Osteocyte (in vitro differentiated cells): ENCODE measurements at places on chromosomes 16 and 17. TPM values are rescaled to one million over a fixed set of nuclear protein-coding genes. Genes with fewer than 3 reads are reported as not detected.

- no peak overlapping the region for H3K4me3 ChIP-seq
- H3K4me1 ChIP-seq: peaks cover 12% of the 10 kb centered on the region
- no peak overlapping the region for H3K27ac ChIP-seq
- H3K27me3 ChIP-seq: peaks cover 20% of the 10 kb centered on the region
- H3K36me3 ChIP-seq: peaks cover 2% of the 10 kb centered on the region
These were observed 43.3 kb downstream of the ARHGAP27 start for GRCh38 chr17:45389354-45389753.

GRCh38 chr16:87543436-87544191 lies 50.8 kb upstream of the ZCCHC14 start:
- H3K4me3 ChIP-seq: no peak overlapping the region
- no peak overlapping the region for H3K27ac ChIP-seq
- H3K4me1 ChIP-seq: peaks cover 48% of the 10 kb centered on the region
- no peak for DNase-seq

DNA sequence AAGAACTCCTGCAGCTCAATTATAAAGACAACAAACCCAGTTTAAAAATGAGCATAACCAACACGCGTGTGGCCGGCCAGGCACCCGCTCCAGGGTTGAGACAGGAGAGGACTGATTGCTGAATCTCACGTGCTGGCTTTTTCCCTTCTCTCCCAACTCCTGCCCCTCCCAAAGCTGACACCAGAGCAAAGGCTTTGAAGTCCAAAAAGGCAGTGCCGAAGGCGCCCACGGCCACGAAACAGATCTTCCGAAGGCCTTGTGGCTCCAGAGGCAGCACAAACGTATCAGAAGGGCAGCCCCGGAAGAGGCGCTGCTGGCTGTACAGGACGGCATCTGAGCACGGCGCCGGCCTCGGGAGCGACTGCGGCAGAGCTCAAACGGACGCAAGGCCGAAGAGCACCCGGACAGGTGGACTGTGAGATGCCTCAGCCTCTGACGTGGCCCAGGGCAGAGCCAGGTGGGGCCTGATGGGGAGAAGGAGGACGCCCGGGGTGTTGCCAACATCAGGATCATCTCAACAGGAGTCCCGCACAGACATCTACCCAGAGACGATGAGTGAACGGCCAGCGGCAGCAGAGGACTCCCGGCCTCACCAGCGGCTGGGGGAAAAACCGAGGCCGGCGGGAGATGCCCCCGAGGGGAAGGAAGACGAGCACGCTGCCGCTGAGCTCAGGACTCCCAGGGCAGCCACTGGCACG lies 10.5 kb downstream of the CLCN7 start:
- H3K27ac ChIP-seq: no peak overlapping the region
- H3K36me3 ChIP-seq: peaks cover 7% of the 10 kb centered on the region
- H3K4me3 ChIP-seq: no peak overlapping the region
- no peaks in the 10 kb centered on the region for H3K4me1 ChIP-seq
- no peaks in the 10 kb centered on the region for H3K27me3 ChIP-seq

- H3K4me3 ChIP-seq: no peak overlapping the region
- H3K27me3 ChIP-seq: no peaks in the 10 kb centered on the region
- no peak for DNase-seq
- H3K27ac ChIP-seq: no peak overlapping the region
These were observed 18.9 kb downstream of the MSI2 start for GRCh38 chr17:57275071-57275764.

DNA sequence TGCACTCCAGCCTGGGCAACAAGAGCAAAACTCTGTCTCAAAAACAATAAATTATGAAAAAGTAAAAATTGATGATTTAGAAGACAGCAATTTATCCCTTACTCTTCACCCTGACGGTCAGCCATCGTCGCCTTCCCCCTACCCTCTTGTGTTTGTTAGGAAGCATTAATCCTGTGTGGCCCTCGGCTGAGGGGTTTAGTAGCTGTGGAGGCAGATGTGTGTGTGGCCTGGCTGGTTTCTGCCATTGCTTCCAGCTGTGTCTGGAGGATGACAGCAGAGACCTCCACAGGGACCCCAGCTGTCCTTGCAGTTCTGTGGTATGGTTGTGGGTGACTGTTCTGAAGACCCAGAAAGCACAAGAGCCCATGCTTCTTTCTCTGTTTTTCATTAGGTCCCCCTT lies 25.9 kb downstream of the DBNDD1 start:
- peaks cover 44% of the 10 kb centered on the region for H3K36me3 ChIP-seq
- H3K27me3 ChIP-seq: no peaks in the 10 kb centered on the region
- no peak for DNase-seq
- peaks cover 4% of the 10 kb centered on the region for H3K4me1 ChIP-seq
- peak overlapping the region; percentile 96 for H3K27ac ChIP-seq

GRCh38 chr16:86826941-86827340 lies 248.6 kb downstream of the FOXL1 start:
- no peak for DNase-seq
- no peak overlapping the region for H3K27ac ChIP-seq
- H3K4me3 ChIP-seq: no peak overlapping the region
- H3K27me3 ChIP-seq: no peaks in the 10 kb centered on the region
- H3K4me1 ChIP-seq: peaks cover 32% of the 10 kb centered on the region

DNA sequence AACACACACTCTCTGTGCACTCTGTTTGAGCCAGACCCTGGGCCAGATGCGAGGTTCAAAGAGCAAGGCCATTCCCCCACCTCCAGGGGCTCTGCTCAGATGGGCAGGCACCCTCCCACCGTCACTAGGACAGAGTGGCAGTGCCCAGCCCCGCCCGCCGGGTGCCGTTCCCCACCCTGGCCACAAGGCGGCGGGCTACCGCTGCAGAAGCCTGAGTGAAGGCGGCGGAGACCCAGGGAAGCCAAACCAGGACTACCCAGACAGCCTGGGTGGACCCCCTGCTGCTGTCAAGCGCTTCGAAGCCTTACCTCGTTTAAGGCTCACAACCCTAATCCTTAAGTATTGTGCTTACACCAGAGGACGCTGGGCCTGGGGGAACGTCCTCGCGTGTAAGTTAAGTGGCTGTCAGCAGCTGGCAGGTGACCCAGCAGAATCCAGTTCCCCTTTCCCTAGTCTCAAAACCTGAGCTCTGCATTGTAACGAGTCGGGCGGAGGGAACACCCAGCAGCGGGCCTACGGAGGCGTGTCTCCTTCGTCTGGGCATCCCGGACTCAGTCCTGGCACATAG lies 4.5 kb downstream of the ARHGAP27 start:
- H3K4me3 ChIP-seq: peak overlapping the region; percentile 46
- peak; percentile 95 for DNase-seq
- H3K27me3 ChIP-seq: peaks cover 40% of the 10 kb centered on the region
- no peak overlapping the region for H3K27ac ChIP-seq
- H3K4me1 ChIP-seq: peaks cover 33% of the 10 kb centered on the region
- no peaks in the 10 kb centered on the region for H3K36me3 ChIP-seq

DNA sequence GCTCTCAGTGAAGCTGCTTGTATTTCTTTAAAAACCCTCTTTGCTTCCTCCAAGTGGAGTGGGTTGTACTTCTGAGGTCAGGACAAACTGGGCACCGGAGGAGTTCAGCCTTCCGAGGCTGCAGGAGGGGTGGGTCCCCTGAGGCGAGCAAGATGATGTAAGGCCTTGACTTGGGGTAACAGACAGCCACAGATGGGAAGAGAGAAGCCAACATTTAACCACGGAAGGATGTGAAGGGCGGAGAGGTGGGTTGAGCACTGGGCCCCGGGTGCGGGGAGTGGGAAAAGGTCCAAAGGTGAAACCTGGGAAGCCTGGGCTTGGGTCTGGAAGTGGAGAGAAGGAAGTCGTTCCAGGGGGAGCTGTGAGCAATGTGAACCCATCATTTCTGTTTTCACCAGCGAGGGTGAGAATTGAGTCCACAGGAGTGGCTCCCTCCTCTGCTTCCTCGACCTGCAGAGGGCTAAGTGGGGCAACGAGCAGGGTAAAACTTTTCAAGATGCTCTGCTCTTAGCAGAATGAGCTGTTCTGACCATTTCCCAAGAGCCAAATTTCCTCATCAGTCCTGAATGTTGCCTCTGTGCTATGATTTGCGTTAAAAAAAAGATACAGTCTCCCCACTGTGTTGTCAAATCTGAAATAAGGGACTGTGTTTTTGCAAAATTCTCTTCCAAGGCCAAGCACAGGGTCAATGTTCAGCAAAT lies 137.7 kb upstream of the CRHR1 start:
- DNase-seq: no peak
- peaks cover 10% of the 10 kb centered on the region for H3K27me3 ChIP-seq
- H3K36me3 ChIP-seq: no peaks in the 10 kb centered on the region
- no peak overlapping the region for H3K4me3 ChIP-seq

DNA sequence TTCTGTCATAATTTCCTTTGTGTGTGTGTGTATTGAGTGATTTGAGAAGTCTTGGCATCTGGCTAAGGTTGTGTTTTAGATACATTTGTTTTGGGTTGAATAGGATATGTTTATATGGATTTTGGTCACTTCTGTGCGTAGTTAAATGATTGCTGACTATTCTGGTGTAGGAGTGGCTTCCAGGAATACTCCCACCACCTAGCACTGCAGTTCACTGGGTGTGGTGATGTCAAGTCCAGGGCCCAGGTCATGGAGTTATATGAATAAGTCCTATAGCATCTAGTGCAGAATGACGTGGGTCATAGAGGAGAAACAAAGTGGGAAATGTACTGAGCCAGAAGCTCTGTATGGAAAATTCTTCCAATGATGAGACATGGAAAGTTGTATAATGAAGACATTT lies 465.4 kb upstream of the CCL2 start:
- H3K4me3 ChIP-seq: no peak overlapping the region
- no peaks in the 10 kb centered on the region for H3K36me3 ChIP-seq
- no peaks in the 10 kb centered on the region for H3K27me3 ChIP-seq
- no peaks in the 10 kb centered on the region for H3K4me1 ChIP-seq

DNA sequence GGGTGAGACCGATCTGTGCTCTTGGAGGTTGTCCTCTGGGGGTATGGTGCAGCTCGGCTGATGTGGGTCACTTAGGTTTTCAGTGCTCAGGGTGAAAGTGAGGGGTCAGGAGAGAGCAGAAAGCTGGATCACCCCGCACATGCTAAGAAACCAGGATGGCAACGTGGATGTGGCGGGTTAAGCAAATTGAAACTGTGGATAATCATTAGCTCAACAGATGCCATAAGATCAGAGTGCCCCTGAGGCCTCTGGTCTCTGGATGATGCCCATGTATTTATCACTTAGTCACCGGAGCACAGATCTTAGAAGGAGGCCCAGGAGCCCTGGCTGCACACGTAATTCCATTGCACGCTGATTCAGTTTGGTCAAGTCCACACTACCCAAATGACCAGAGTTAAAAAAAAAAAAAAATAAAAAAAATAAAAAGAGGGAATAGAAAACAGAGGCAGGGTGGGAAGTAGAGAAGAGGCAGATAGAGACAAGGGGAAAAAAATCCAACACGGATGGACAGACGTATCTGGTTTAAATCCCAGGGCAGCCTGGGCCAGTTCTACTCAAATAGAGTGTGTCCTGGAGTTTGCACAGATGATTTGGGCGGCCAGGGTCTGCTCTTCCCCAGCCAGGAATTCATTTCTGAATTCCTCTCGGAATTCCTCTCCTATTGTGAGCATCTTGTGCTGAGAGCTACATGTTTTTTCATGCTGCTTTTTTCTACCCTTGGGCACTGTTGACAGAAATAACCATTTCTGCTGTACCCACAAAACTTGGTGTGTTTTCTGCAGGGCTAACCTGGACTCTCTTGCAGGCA lies 378.3 kb downstream of the CPPED1 start:
- H3K27me3 ChIP-seq: no peaks in the 10 kb centered on the region
- H3K36me3 ChIP-seq: peaks cover 5% of the 10 kb centered on the region
- H3K4me1 ChIP-seq: peaks cover 18% of the 10 kb centered on the region
- peak overlapping the region; percentile 69 for H3K27ac ChIP-seq
- no peak for DNase-seq
- no peak overlapping the region for H3K4me3 ChIP-seq

DNA sequence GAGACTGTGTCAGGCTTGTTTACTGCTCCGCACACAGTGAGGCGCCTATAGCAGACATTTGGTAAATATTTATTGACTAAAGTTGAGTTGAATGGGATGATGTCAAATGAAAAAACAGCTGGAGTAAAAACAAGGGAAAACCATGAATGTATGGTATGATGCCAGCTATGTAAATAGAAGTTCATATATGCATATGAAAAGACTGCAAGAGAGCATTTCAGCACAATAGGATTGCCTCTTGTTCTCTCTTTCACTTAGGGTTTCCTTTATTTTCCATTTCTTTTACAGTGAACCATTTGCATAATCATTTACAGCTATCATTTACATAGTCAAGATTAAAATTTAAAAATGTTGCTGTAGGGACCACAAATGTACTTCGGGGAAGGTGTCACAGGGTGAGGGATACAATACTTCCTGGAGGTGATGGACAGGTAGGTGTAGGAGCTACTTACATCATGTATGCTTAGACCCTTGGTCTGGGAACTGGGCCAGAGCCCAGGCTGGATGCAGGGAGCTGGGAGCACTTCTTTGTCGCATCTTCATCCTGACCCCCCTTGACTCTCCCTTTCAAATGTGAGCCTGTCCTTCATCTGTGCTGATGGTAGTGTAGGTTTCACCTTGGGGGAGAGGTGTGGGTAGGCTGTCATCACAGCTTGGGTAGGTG lies 113.3 kb downstream of the UTP18 start:
- H3K4me3 ChIP-seq: no peak overlapping the region
- no peak overlapping the region for H3K27ac ChIP-seq
- no peak for DNase-seq
- H3K4me1 ChIP-seq: peaks cover 7% of the 10 kb centered on the region
- no peaks in the 10 kb centered on the region for H3K36me3 ChIP-seq
- H3K27me3 ChIP-seq: peaks cover 7% of the 10 kb centered on the region

DNA sequence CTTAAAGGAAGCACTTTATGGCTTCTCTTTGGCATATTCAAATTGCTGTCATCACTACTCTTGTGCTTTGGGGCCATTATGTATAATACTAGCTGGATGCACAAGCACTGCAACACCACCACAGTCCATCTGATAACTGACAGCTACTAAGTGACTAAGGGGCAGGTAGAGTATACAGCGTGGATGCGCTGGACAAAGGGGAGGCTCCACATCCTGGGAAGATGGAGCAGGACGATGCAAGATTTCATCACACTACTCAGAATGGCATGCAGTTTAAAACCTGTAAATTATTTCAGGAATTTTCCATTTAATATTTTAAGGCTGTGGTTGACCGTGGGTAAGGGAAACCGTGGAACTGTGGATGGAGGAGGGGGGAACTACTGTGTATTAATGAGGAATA lies 25.0 kb downstream of the MPRIP start:
- H3K4me1 ChIP-seq: peaks cover 76% of the 10 kb centered on the region
- peak overlapping the region; percentile 32 for H3K4me3 ChIP-seq
- H3K27me3 ChIP-seq: no peaks in the 10 kb centered on the region

DNA sequence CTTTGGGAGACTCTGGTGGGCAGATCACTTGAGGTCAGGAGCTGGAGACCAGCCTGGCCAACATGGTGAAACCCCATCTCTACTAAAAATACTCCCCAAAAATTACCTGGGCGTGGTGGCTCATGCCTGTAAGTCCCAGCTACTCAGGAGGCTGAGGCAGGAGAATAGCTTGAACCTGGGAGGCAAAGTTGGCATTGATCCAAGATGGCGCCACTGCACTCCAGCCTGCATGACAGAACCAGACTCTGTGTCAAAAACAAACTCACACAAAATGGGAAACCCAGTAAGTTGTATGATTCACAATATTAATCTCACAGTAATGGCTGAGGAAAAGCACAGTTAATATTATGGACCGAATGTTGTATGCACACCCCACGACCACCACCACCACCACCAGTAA lies 24.3 kb downstream of the WSB1 start:
- DNase-seq: no peak
- no peak overlapping the region for H3K4me3 ChIP-seq
- H3K4me1 ChIP-seq: peaks cover 6% of the 10 kb centered on the region

Gene C16orf74
- total RNA-seq: 2.1 and 2.4 TPM in 2 replicates

Gene NPW
- 4.1 and 4.4 TPM in 2 replicates for total RNA-seq

Gene MYH2
- total RNA-seq: not detected in 2 replicates

Gene ERAL1
- total RNA-seq: 38.3 and 38.5 TPM in 2 replicates

Gene SGF29
- 20.4 and 29.7 TPM in 2 replicates for total RNA-seq

Gene ACAP1
- total RNA-seq: 2.0 and 4.2 TPM in 2 replicates

Gene KRT9
- total RNA-seq: 0.30 TPM in 1 of 2 replicates, not detected in the other

Gene GDPD1
- 3.0 and 3.3 TPM in 2 replicates for total RNA-seq
